Nucleus accumbens (tissue), 56 donors: ENCODE measurements at places on chromosomes 12 and 14.

GRCh38 chr14:99143126-99143525 lies 128.9 kb downstream of the BCL11B start:
- no peak for DNase-seq

DNA sequence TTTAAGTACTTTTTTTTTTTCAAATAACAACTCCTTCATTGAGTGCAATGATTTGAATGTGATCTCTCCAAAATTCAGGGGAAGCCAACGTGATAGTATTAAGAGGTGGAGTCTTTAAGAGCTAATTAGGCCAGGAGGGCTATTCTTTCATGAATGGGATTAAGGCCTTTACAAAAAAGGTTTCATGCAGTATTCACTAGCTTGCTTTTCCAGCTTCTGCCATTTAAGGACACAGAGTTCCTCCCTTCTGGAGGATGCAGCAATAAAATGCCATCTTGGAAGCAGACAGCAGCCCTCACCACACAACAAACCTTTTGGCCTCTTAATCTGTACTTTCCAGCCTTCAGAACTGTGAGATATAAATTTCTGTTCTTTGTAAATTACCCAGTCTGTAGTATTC lies 586.8 kb upstream of the LMO3 start:
- no peak for DNase-seq

DNA sequence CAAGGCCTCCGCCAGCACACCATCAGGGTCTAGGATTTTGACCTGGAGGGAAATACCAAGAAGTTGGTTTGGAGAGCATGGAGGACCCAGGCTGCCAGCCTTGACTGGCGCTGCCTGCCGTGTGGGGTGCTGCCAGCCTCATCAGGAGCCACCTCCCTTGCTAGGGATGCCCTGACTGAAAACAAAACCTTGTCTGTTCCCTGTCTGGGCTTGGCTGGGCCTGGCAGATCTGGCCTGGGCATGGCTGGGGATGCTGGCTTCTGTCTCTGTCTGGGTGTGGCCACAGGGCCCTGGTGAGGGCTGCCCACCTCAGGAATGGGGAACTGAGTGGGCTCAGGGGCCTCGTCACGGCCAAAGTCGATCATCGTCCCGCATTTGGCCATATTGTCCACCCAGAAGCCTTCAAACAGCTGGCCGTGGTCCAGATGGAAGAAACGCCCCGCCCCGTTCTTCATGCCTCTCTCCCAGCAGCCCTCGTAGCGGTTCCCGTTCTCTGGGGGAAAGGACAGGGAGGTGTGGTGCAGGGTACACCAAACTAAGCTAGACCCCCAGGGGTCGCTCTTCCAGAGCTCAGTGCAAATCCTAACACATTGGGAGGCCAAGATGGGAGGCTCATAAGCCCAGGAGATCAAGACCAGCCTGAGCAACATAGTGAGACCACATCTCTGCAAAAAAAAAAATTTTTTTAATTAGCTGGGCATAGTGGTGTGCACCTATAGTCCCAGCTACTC lies 16.5 kb downstream of the MORN3 start:
- no peak for DNase-seq

- DNase-seq: no peak
Measured at GRCh38 chr12:59182658-59183455, 262.6 kb upstream of the LRIG3 start.

DNA sequence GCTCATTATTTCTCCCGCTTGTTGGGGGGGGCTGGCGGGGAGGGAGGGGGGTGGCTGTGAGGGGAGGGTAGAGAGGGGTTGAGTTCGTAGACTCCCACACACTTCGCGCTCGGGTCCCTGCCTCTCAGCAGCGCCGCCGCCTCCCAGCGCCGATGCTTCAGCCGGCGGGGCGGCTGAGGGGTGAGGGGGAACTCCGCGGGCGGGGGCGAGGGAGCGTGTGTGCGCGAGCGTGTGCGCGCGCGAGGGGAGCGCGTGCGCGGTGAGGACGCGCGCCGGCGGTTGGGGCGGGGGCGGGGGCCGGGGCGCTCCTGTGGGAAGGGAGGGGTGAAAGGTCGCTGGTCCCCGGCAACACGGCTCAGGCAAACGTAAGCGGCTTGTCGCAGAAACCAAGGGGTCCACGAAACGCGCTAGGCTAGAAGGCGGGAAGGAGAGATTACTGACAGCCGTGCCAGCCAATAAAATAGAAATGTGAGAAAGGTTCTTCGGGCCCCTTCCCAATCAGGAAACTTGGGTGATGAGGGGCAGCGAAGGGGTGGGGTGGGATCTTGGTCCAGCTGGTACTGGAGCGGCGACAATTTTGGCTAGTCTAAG lies 343 bp upstream of the NOVA1 start:
- peak; percentile 94 for DNase-seq

- DNase-seq: no peak
Measured at GRCh38 chr12:125531574-125531973, 466.3 kb downstream of the AACS start.

DNA sequence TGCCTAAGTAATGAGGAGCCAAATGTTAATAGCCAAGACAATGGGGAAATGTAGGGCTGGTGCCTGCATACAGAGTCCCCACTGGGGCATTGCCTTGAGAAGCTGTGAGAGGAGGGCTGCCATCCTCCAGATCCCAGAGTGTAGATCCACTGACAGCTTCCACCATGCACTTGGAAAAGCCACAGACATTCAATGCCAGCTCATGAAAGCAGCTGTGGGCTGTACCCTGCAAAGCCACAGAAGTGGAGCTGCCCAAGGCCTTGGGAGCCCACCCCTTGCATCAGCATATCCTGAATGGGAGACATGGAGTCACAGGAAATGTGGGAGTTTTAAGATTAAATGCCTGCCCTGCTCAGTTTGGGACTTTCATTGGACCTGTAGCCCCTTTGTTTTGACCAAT lies 244.7 kb downstream of the BTG1 start:
- DNase-seq: no peak

- DNase-seq: no peak
Measured at GRCh38 chr12:118064608-118065007, 3.6 kb upstream of the WSB2 start.

GRCh38 chr14:21626491-21627230 lies 8.1 kb downstream of the OR10G2 start:
- no peak for DNase-seq

GRCh38 chr12:112319395-112319794 lies 62.8 kb downstream of the HECTD4 start:
- DNase-seq: no peak

DNA sequence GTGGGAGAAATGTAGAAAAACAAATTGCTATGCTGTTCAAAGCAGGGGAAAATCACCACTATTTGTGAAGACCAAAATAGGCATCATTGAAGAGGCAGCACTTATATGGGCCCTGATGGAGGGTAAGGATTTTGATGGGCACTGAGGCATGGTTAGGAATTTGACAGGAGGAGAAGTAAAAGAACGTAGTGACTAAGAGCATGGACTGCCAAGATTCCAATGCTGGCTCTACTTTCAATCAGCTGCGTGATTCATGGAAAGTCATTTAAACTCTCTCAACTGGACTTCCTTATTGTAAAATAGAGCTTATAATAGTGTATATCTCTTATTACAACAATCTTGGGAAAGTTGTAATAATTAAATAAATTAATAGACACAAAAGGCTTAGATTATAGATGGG lies 267.7 kb upstream of the G2E3 start:
- no peak for DNase-seq

DNA sequence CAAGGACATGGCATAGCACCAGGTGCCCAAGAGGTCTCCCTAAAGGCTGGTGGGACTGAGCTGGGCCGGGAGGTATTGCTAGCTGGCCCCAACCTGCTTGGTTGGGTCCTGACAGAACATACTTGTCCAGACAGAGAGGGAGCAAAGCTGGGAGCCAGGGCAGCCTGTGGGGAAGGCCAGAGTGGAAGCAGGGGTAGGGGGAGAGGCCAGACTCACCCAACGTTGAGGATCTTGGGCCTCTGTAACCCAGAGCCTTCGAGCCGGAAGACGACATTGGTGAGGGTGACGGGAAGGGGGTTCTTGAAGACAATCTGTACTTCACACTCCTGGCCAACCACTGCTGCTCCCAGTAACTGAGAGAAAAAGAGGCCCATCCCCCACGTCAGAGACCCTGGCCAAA lies 9.0 kb downstream of the TGM1 start:
- no peak for DNase-seq

DNA sequence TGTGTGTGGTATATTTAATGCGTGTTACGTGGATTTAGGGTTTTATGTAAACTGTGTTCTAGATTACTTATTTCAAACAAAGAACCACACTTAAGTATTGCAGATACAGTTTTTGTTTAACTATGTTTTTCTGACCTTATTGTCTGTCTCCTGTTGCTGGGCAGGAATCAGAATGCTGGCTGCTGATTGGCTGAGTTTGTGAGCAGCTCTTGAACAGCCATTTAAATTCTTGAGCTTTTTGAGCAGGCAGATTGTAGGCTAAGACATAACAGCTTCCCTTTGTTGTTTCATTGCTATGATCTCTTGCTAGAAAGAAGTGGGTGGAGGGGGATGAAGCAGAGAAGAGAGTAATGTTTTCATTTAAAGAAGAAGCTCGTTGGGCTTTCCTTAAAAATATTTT lies 52.2 kb downstream of the ATF7IP start:
- DNase-seq: peak; percentile 11

DNA sequence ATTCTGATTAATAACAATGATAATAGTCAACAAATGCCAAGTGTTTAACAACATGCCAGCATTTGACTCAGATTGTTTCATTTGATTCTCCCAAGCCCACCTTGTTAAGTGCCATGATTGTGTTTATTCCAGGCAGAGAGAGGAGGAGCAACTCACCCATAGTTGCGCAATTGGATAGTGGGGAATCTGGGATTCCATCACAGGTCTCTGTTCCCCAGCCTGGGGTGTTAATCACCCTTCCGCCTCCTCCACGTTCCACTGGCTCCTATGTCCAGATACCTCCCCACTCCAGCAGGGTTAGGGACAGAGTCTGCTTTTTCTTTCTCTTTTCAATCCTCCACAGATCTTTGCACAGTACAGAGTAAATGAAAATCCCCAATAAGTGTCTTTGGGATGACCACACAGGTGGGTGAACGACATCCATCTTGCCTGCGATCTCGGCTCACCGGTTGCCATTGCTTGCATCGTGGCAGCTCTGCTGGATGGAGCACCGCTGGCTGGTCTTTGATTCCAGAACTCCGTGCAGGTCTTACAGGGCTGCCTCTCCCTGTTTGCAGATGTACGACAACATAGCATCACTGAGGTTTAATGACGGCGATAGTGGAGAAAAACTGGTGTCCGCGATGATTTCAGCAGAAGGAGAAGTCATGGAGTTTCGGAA lies 78.8 kb downstream of the DNAH10 start:
- no peak for DNase-seq

DNA sequence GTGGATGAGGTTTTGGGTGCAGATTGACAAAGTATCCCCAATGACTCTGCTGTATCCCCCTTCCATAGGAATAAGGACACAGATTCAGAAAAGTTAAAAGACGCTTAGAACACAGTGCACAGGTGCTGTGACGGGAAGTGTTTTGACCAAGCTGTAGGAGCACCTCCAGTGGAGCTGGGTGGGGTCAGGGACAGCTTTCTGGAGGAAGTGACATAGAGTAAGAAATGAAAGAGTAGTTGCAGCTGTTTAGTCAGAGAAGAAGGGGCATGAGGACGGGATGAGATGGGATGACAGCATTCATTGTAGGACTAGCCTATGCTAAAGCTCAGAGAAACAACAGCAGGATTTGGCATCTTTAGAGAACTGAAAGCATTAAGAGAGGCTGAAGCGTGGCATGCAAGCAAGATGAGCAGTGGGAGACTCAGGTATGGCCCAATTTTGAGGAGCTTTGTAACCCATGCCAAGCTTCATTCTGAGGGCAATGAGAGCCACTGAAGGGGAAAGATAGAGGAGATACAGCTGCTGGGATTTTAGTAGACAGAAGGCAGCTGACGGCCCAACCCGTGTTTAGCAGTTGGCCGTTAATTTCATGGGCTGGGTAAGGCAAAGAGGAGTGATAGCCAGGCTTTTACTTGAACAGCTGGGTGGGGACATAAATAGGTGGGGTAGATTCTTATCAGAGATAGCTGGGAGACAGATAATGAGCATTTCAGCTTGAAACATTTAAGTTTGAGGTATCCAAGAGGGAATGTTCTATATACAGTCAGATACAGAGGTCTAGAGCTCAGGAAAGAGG lies 131.8 kb upstream of the KRAS start:
- no peak for DNase-seq

DNA sequence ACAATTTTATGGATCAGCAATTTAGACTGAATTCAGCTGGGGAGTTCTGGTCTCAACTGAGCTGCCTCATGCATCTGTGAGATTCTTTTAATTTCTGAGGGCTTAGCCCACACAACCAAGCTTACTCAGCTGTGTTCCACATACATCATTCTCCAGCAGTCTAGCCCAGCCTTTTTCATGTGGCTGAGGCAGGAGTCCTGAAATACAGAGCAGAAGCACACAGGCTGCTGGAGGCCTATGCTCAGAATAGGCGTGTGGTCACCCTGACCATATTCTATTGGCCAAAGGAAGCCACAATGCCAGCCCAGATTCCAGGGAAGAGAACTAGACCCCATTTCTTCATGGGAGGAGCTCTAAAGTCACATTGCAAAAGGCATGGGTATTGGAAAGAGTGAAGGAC lies 72.3 kb upstream of the DHRS4 start:
- DNase-seq: no peak

- DNase-seq: no peak
Measured at GRCh38 chr14:64467566-64467965, 2.3 kb downstream of the AKAP5 start.

GRCh38 chr14:34833549-34834523 lies 41.3 kb downstream of the BAZ1A start:
- no peak for DNase-seq

GRCh38 chr12:93015871-93016751 lies 87.0 kb upstream of the EEA1 start:
- no peak for DNase-seq

- DNase-seq: no peak
Measured at GRCh38 chr14:104966981-104967385, 11.2 kb downstream of the AHNAK2 start.

DNA sequence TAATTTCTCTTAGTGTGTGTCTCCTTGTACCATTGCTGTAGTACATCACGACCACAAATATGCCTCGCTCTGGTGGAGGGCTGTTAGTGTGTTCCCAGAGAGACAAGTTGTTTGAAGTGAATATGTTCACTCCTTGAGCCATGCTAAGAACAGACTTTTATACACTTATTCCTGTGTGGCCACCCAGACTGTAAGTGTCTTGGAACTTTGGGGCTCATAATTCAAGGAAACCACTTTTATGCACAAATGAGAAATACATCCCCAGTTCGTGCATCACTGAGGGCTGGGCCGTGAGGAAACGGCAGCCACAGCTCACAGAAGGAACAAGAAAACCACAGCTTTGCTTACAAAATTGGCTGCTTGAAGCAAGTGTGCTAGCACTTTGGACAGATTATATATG lies 362.2 kb upstream of the DDHD1 start:
- DNase-seq: no peak

GRCh38 chr12:108826101-108826806 lies 31.1 kb downstream of the SSH1 start:
- peak; percentile 47 for DNase-seq

GRCh38 chr12:26705851-26706250 lies 127.1 kb downstream of the ITPR2 start:
- no peak for DNase-seq

- no peak for DNase-seq
Measured at GRCh38 chr14:59123975-59124374, 64.5 kb upstream of the DAAM1 start.
